Amniotic epithelial cell (primary cell): ENCODE measurements at places on chromosomes 6 and 20.

GRCh38 chr6:14012313-14013030 is 87.7 kb downstream of the RNF182 start:
- DNase-seq: no peak

GRCh38 chr6:81265106-81265505 is 487.4 kb downstream of the TENT5A start:
- peak; percentile 84 for DNase-seq

- DNase-seq: no peak
These were observed 43.4 kb downstream of the SRC start for GRCh38 chr20:37389241-37389747.

GRCh38 chr6:167687116-167687725 is 139.5 kb upstream of the AFDN start:
- DNase-seq: no peak

DNA sequence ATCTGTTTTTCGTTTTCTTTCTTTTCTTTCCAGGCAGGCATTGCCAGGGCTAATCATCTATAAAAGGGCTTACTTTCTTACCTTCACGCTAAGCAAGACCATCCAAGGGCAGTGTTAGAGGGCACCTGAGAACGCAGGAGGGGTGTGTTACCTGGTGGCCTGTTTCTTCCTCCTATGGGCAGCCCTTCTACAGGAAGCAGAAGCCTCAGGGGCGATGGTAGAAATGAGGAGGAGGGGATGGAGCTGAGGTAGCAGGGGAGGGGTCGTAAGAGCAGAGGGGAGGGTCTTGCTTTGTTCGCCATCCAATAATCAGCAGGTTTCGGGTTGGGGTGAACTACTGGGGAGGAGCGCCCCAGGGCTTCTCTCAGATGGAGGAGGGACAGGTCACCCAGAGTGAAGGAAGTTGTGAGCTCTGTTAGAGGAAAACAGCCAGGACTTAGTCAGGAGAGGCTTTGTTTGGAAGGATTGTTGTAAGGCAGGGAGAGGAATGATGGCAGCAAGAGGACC is 1.5 kb upstream of the CCR6 start:
- DNase-seq: no peak

GRCh38 chr6:7537565-7538174 is 3.8 kb upstream of the DSP start:
- DNase-seq: no peak

GRCh38 chr6:144335914-144336313 is 50.8 kb downstream of the UTRN start:
- DNase-seq: peak; percentile 73

GRCh38 chr20:61443443-61444126 is 191.5 kb downstream of the CDH4 start:
- DNase-seq: peak; percentile 46

DNA sequence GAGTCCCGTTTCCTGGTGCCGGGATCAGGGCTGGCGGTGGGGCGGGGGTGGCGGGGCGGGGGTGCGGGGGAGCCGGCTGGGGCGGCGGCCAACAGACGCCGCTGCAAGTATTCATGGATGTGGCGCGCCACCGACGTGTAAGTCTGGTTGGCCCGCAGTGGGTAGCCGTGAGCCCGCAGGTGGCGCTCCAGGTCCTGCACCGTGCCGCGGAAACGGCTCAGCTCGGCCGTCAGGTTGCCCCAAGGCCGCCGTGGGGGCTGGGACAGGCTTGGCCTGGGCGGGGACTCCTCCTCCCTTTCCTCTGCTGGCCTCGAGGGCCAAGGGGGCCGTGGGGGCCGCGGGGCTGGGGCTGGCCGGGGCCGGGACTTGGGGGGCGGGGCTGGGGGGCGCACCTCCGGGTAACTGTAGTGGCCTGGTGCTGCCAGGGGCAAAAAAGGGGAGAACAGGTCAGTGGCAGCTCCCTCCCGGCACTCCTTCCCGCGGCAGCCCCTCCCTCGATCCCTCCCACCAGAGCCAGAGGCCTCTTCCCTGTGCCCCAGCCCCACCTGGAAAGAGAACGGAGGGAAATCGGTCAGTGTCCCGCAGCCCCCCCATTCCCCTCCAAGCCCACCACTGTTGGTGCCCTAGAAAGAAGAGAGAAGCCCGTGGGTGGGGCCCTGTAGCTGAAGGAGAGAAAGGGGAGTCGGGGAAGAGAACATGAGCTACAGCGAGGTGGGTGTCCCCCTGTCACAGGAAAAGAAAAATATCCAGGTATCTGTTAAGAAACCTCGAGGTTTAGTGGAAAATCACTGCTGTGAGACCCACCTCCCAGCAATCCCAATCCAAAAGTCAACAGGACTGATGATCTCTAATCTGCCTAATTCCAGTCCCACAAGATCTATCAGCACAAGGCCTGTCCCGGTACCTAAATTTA is 21.3 kb downstream of the TNXB start:
- peak; percentile 68 for DNase-seq

GRCh38 chr20:23820493-23820892 is 6.0 kb downstream of the CST2 start:
- no peak for DNase-seq

GRCh38 chr20:36860811-36861624 is 14.9 kb upstream of the TLDC2 start:
- DNase-seq: no peak
